ENCODE measurements at places on chromosomes 1 and 21. TPM values are rescaled to one million over a fixed set of nuclear protein-coding genes. Genes with fewer than 3 reads are reported as not detected.

MEX3A gene
- 2.3 TPM for total RNA-seq

- peaks cover 5% of the 10 kb centered on the region for H3K27me3 ChIP-seq
- no peaks in the 10 kb centered on the region for H3K36me3 ChIP-seq
- DNase-seq: no peak
- H3K27ac ChIP-seq: no peak overlapping the region
- H3K4me1 ChIP-seq: no peaks in the 10 kb centered on the region
Observed at GRCh38 chr1:91622616-91623015, 122.0 kb downstream of the CDC7 start.

DNA sequence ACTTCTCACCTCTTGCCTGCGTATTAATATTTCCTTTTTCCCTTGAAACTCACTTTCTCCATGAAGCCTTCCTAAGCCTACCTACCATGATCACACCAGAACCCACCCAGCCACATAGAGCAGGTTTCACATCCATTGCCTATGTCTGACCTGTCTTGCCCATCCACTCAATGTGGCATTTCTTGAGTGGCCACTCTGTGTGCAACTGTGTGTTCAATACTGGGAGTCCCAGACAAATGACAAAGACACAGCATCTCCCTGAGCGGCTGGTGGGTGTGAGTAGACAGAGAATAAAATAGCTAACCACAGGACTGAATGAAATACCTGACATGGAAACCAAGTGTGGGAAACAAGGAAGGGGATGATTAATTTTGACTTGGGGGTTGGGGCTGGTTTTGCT, 3.1 kb downstream of the PTGFRN start:
- no peak overlapping the region for H3K27ac ChIP-seq
- H3K4me3 ChIP-seq: no peak overlapping the region
- no peak for DNase-seq

ESPN gene
- under 0.01 TPM for total RNA-seq

DNA sequence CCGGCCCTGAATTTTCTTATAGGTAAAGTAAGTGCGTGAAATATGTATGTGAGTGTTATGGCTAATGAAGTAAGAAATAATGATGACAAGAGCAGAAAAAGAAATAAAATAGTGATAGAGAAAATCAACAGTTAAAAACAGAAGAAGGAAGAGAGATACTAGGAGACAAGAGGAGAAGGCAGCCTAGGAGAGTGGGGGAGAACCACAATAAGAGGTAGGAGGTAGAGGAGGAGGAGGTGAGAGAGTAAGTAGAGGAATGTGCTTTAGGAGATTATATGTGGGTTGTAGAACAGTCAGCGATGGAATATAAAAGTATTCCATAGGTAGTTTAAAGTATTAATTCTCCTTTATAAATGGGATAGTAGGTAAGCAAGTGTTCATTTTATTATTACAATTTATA, 861.5 kb upstream of the B3GALT2 start:
- no peak overlapping the region for H3K27ac ChIP-seq
- no peaks in the 10 kb centered on the region for H3K36me3 ChIP-seq
- no peak overlapping the region for H3K4me3 ChIP-seq
- no peaks in the 10 kb centered on the region for H3K27me3 ChIP-seq

GRCh38 chr1:66397192-66397591, 136.8 kb upstream of the SGIP1 start:
- no peak for DNase-seq
- H3K4me1 ChIP-seq: peaks cover 7% of the 10 kb centered on the region
- no peak overlapping the region for H3K4me3 ChIP-seq
- no peaks in the 10 kb centered on the region for H3K36me3 ChIP-seq
- no peaks in the 10 kb centered on the region for H3K27me3 ChIP-seq
- H3K27ac ChIP-seq: no peak overlapping the region

Measured in IMR-90 (cell line).